ENCODE measurements at places on chromosomes 13 and 19.
A peak's percentile ranks its signal among the peaks of the same experiment; 100 is the strongest.

- no peak for DNase-seq
Observed at GRCh38 chr13:78137404-78138142, 218.9 kb upstream of the EDNRB start.

DNA sequence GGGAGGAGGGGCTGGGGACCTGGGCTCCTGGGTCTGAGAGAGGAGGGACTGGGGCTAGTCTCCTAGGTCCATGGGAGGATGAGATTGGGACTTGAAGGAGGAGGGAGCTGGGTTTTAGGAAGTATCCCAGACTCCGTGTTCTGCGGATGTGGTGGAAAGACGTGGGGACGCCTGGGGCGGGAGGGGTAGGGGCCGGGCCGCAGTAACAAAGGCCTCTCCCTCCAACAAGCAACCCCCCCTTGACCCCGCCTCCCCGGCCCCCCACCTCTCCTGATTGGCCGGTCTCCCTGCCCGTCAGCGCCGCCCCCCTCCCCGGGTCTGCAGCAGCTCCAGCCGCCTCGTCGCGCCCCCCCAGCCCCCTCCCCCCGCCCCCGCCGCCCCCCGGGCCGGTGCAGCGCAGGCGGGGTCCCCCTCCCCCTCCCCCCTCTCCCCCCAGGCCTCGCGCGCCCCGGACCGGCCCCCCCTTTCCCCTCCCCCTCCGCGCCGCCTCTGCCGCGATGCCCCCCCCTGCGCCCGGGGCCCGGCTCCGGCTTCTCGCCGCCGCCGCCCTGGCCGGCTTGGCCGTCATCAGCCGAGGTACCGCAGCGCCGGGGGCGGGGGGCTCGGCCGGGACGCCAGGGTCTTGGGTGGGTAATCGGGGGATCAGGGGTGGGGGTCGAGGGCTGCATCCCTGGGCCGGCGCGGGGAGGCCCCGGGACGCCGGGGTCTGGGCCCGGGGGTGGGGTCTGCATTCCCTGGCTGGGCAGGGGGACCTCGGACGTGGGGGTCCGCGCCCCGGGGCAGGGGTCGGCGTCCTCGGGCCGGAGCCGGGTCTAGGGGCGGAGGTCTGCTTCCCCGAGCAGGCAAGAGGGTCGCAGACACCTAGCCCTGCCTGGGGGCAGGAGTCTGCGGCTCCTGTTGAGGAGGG lies at the start of gene IGLON5:
TSS of gene IGLON5 (plus strand) at position 294 of the 907 bp plus-strand sequence. CDS start at position 498, 204 bp downstream.
- no peak for DNase-seq

DNA sequence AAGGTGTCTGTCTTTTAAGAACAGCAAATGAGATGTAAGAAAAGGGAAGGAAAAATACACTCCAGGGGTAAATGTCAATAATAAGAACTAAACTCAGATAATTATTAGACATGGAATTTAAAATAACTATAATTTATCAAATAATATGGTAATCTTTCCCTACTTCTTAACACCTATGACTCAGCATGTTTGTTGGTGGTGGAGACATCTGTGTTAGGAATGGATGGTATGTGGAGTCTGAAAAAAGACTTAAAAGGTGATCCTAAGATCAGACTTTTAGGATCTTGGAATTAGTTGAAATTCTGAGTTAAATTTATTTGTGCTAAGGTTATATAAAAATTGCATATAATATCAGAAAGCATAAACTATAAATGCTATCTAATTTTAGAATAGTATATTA lies 915.1 kb downstream of the SLITRK5 start:
- no peak for DNase-seq

DNA sequence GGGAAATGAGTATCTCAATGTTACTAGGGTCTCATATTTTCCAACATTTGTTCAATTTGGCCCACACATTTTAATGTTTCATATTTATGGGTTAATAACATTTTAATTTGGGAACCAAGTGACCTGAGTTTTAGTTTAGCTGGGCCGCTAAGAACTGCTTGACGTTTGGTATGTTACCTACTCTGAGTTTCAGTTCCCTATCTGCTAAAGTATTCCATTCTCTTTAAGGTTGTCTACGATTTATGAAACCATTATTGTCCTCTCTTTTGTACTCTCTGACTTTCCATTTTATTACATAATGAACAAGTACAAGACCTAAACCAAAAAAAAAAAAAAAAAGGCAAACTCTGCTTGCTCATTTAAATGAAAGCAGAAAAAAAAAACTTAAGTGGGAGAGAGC lies 89.9 kb downstream of the FGF14 start:
- DNase-seq: no peak

GRCh38 chr19:52823676-52824075 lies 2.2 kb upstream of the ZNF28 start:
- DNase-seq: no peak

DNA sequence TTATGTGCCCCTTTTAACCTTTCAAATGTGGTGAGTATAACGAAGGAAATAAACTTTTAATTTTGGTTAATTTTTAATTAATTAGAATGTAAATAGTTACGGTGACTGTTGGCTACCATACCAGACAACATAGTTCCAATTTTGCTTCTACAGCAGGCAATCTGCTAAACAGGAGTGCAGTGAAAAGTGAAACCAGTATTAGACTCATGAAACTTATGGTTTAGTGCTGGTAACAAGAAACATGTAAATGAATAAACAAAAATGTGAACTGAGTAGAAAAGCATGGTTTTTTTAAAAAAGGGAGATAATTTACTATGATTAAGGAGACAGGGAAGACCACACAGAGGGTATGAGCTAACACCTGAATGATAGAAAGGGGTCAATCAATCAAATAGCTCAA lies 478.4 kb downstream of the PCDH9 start:
- no peak for DNase-seq

- no peak for DNase-seq
Observed at GRCh38 chr13:98150832-98151479, 8.1 kb downstream of the FARP1 start.

- peak; percentile 55 for DNase-seq
Observed at GRCh38 chr13:95624020-95624419, 20.5 kb downstream of the DZIP1 start.

- no peak for DNase-seq
Observed at GRCh38 chr13:30924721-30925120, 7.7 kb upstream of the TEX26 start.

GRCh38 chr19:18261474-18261873 lies 12.8 kb downstream of the IQCN start:
- no peak for DNase-seq

DNA sequence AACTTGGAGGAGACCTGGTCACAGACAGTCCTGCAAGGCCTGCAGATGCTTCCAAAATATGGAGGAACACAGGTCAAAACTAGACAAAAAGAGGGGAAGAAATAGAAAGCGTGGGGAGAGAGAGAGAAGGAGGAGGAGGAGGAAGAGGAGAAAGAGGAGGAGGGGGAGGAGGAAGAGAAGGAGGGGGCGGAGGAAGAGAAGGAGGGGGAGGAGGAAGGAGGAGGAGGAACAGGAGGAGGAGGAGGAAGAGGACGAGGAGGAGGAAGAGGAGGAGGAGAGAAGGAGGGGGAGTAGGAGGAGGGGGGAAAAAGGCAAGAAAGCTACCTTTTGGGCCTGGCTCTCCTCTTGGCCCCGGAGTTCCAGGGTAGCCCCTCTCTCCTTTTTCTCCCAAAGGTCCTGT lies 105.8 kb downstream of the COL4A1 start:
- no peak for DNase-seq

DNA sequence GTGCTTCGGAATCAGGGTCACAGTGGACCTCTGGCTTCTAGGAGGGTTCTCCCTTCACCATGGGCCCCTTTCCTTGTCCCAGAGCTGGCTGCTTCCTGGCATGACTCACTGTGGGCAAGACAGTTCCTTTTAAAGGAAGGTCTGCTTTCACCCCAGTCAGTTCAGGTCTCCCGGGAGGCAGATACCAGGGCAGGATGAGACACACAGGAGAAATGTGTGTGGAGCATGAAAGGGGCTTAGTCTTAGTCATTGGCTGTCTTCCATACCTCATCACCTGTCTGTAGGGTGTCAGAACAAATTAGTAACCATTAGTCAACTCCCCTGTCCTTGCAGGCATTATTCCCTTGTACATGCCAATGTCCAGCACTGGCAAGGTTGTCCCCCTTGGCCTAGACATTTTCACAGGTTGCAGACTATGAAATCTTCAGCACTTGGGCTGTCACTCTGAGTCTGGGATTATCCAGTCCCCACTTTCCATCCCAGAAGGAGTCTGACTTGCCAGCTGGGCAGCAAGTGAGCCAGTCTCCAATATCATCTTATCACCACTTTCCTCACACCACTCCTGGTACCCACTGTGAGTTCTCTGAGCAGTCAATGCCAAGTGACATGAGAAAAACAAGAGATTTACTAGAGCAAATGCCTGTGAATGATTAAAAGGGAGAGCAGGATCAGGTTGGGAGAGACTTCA lies 76.8 kb upstream of the MEDAG start:
- no peak for DNase-seq

GRCh38 chr13:79870123-79870522 lies 389.2 kb downstream of the NDFIP2 start:
- DNase-seq: no peak

GRCh38 chr13:40984668-40985366 lies 34.3 kb downstream of the ELF1 start:
- no peak for DNase-seq

- no peak for DNase-seq
Observed at GRCh38 chr19:14164724-14165493, 28.5 kb upstream of the ASF1B start.

DNA sequence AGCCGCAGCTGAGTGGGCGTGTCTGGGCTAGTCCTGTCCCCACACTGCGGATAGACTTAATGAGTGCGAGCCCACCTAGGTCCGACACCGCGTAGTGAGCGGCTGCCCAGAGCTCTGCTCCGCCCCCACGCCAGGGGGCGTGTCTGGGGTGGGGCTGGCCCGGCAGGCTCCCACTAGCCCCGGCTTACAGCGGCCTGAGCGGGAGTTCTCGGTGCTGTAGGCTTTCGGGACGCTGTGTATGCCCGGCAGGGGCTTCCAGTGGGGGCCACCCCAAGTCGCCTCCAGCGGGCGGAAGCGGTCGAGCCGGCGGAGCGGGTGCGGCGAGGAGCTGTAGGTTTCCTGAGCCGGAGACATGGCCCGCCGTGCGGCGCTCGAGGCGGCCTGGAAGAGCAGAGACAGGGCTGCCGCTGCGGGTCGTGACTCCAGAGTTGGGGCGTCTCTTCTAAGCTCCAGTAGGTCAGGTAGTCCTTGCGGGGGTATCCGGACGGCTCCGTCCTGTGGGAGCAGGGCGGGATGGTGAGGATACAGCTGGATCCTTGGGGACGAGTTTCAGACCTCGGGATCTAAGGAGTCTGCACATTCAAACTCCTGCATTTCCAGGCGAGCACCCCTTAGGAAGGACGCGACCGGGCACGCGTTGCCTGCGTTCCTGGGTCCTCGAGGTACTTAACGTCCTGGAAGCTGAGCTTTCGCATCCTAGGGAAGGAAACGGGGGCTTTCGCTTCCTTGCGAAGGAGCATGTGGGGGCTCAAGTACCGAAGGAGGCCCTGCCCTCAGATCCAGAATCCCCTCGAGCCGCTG lies 1.2 kb downstream of the CGB7 start:
- DNase-seq: peak; percentile 38

DNA sequence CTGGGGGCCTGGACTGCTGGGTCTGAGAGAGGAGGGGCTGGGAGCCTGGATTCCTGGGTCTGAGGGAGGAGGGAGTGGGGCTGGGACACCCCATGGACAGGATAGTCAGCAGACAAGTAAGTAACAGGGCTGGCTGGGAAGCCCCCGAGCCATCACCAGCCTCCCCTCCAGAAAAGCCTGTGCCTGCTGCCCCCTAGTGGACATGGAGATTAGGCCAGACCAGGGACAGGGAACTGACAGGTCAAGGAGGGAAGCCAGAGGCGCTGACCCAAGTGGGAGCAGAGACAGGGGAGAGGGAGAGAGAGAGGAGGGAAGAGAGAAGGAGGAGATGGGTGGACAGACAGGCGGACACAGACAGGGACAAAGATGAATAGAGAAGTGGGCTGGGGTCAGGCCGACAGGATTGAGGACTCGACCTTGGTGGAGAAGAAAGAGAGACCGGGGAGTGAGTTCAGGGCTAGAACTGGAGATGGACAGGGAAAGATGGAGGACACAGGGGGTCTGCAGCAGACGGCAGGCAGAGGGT lies 6.7 kb upstream of the ERFL start:
- peak; percentile 61 for DNase-seq

DNA sequence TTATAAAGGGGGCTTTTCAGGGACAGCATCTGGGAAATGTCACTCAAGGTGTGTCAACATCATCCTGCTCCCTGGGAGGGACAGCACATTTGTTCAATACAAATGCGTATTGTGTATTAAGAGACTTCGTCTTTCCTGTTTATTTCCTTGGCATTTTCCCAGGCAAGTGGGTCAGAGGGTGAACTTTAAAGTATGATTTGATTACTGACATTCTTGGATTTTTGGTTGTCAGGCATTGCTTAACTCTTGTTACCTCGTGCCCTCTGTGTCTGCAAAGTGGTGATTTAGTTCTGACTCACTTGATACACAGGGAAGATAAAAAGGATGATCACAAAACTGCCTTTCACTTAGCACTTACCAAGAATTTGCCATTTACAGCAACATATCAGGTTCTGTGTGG lies 292.7 kb downstream of the SUCLA2 start:
- DNase-seq: no peak

DNA sequence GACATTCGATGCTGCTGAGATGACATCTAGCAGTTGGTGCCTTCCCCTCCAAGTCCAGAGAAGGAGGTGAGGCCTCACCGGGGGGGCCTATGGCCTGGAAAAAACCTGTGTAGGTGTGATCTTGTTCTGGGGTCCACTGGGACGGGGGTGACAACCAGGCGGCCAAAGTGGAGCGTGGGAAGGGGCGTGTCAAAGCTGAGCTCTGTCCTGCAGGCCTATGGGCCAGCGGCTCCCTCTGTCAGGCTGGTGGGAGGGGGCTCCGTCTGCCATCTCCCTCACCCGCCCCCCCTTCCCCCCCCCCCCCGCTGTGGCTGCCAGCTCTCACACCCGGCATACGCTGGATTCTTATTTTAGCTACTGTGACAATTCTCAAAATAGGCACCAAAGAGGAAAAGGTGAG lies 56.7 kb upstream of the UQCRFS1 start:
- no peak for DNase-seq

- no peak for DNase-seq
Observed at GRCh38 chr19:42360787-42361544, 29.1 kb downstream of the CNFN start.

GRCh38 chr13:59247171-59247570 lies 916.6 kb downstream of the DIAPH3 start:
- no peak for DNase-seq

GRCh38 chr19:10402441-10403038 lies 802 bp downstream of the CDC37 start:
- DNase-seq: no peak

- no peak for DNase-seq
Observed at GRCh38 chr13:39245688-39246087, 207.4 kb downstream of the NHLRC3 start.

DNA sequence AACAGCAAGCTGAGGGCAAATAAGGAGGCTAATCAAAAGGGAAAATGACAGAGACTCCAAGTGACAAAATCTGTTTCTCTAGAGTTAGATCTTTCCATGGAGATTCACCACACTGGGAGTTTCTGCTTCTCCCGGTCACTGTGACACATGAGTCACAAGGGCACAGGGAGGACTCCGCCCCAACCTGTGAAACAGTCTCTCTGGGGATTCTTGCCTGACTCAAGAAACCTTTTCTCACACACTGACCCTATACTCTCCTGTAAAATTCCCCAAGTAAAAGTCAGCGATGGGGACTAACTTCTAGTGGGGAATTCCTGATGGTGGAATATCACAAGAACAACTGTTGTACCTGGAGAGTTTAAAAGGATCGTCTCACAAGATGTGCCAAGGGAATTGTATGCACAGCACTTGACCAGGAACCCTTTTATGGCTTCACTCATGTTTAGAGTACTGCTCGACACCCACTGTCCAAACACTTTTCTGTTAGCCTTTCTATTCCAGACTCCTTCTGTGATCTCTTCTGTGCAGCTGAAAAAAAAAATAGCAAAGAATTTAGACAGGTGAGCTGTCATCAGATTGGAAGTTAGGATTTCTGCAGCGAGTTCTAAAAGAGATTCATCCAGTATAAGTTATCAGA lies 46.8 kb upstream of the URAD start:
- DNase-seq: no peak

Measured in T-helper 2 cell (primary cell).